ENCODE measurements at places on chromosomes 6 and 20. TPM values are rescaled to one million over a fixed set of nuclear protein-coding genes. Genes with fewer than 3 reads are reported as not detected.

VAPB gene
- total RNA-seq = 28.0 TPM

DNA sequence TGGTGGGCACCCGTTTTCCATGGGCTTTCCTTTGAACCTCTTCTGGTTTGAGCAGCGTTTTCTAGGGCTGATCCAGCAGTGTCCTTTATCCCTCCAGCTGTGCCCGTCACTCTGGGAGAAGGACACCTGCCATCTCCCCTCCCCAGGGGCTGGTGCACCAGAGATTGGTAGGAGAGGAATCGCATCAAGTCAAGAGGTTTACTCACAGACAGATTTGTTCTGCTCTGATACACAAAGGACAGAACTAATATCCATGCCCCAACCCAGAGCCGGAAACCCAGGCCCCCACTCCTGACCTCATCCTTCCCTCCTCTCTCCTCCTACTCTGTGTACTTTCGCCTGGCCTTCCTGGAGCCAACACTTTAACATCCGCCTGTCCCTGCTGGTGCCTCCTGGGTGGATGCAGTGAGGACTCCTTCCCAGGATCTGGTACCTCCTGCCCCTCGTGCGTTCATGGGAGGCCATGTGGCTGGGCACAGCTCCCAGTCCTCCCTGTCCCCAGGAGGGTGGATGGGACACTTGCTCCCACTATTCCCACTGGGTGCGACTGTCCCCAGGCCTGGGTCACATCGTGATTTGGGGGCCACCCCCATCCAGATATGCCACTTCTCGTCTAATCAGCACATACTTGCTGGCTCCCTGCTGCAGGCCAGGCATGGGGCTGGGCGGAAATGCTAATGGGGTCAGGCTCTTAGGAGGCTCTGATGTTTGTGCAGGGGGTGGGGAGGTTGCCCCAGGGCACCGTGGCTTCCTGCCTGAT lies 286.3 kb downstream of the CDH4 start:
- DNase-seq = no peak

GRCh38 chr6:13453771-13454251 lies 33.6 kb downstream of the GFOD1 start:
- DNase-seq = peak; percentile 73

DNA sequence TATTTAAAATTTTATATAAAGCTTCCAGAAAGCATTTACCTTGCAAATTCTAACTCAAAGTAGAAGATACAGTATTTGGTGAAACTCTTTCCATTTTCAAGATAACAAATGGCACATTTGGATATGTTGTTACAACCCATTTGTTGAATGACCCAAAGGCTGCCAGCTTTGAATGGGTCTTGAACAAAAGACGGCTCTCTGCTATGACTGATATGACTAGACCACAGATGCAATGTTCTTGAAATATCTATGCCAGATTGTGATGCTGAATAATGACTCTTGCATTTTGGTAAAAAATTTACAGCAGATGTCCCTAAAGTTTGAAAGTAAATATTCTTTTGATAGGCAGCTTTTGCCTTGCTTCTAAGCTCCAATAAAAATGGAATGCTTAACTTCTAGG lies 99.6 kb downstream of the HTR1B start:
- no peak for DNase-seq

DNA sequence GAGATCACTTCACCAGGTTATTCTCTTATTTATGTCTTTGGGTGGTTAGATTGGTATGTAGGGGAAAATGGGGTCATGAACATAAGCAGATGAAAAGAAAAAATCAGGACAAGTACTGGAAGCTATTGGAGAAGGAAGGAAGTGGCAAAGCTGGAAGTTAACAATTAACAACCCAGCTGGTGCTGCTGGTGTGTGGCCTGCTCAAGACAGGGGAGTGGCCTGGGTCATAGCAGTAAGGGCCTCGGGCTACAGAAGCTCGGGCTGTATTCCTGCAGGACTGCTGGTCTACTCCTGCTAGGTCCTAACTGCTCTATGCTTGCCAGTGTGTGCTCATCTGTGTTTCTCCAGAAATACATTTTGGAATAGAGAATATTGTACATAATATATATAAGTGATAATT lies 19.6 kb downstream of the MYLIP start:
- no peak for DNase-seq

Measured in activated naive CD4-positive, alpha-beta T cell treated with anti-CD3 and anti-CD28 coated beads, Interleukin-2, amount 50 U/mL, for 72 hours (primary cell).